ENCODE measurements at places on chromosomes 16 and 17.

- peak; percentile 71 for DNase-seq
Measured at GRCh38 chr17:30780343-30780742, 44.1 kb downstream of the CRLF3 start.

DNA sequence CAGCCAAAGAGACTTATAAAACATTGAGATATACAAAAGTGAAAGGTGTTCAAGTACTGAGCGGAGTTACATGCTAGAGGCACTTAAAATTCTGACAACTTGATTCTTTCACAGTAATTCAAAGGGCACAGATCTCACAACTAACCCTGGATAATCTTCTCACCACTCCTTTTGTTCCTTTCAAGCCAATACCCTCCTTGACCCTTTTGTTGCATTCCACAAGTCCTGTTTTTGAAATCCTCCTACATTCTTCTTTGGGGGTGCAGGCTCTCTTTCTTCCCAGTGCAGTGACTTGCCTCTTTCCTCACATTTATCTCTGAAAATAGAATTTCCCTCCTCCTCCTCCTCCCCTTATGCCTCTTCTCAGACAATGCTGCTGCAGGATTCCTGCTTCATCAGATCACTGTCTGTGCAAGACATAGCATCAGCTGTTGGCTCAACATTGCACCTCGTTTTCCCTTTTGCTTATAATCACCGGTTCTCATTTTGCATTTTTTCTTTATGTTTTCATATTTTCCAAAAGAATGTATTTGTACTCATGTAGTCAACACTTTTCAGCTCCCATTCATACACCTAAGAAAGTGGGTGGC lies 199.3 kb downstream of the CDH8 start:
- DNase-seq: no peak

- DNase-seq: no peak
Measured at GRCh38 chr17:8701221-8701620, 43.4 kb downstream of the CCDC42 start.

GRCh38 chr17:42850954-42851353 lies at the start of gene AOC3:
TSS of gene AOC3 (plus strand) at chr17:42851199. CDS start at chr17:42851344, 145 bp downstream.
- no peak for DNase-seq

DNA sequence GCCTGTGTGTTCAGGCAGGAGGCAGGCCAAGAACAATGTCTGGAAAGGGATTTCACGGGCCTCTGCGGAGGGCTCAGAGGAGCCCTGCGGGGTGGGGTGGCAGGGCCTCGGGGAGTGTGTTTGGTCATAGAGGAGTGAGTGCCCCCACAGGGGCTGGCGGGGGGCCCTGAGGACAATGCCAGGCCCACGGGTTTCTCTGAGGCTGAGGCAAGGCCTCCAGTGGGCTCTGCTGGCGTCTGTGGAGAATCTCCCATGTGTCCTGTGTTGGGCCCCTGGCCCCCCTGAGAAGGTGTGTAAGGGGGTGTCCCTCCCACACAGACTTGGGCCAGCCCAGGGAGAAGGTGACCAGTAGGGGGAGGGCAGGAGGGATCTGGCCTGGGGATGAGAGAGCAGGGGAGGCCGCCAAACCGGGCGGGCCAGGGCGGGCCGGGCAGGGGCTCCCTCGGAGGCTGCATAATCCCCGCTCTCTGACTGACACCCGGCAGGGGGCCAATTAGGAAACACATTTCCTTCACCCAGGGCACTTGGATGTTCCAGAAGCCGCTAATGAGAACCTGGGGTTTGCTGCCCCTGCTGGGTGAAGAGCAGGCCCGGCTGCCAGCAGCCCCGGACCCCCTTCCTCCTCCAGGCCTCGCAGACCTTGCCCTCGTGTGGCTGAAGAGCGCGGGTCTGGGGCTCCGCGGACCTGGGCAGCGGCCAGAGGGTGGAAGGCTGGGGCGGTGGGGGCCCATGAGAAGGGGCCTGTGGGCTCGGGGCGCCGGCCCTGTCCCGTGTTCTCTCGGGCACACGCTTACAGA lies 204.2 kb downstream of the NTN1 start:
- DNase-seq: no peak

Measured in activated CD4-positive, alpha-beta T cell treated with anti-CD3 and anti-CD28 coated beads, Interleukin-2, amount 10 ng/mL, durations not matched to agents 24 days and 14 days (primary cell).